ENCODE measurements at places on chromosomes 5 and 9.

GRCh38 chr5:152288499-152288898, 116.6 kb downstream of the NMUR2 start:
- DNase-seq: no peak

DNA sequence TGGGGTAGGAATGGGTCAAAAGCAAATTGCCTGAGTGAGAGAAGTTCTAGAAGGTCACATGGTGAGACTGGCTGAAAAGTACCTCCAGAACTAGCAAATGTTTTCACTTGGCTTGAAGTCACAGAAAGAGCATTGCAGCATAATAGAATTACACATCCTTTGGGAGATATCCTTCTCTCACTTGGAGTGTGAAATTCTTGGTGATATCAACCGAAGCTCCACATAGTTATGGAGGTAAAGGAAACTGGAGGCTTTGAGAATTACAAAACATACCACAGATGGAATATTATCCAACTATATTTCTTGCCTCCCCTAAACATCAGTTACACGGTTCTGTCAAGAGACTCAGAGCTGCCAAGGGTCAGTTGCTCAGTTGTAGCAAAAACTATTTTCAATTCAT, 182.4 kb downstream of the SEMA5A start:
- peak; percentile 49 for DNase-seq

- no peak for DNase-seq
Measured at GRCh38 chr5:98492258-98492657, 281.2 kb upstream of the RGMB start.

- no peak for DNase-seq
Measured at GRCh38 chr5:150120062-150120441, 33.7 kb upstream of the CSF1R start.

GRCh38 chr5:122229551-122229950, 82.5 kb upstream of the SNCAIP start:
- no peak for DNase-seq

- peak; percentile 40 for DNase-seq
Measured at GRCh38 chr9:133994353-133995011, 2.4 kb upstream of the VAV2 start.

- DNase-seq: peak; percentile 70
Measured at GRCh38 chr5:16883176-16883575, 52.9 kb downstream of the MYO10 start.

GRCh38 chr5:117161718-117162335, 587.2 kb upstream of the SEMA6A start:
- no peak for DNase-seq

GRCh38 chr5:137119321-137119720, 379.8 kb downstream of the SPOCK1 start:
- DNase-seq: no peak

- DNase-seq: no peak
Measured at GRCh38 chr9:120281665-120282064, 298.3 kb downstream of the CDK5RAP2 start.

DNA sequence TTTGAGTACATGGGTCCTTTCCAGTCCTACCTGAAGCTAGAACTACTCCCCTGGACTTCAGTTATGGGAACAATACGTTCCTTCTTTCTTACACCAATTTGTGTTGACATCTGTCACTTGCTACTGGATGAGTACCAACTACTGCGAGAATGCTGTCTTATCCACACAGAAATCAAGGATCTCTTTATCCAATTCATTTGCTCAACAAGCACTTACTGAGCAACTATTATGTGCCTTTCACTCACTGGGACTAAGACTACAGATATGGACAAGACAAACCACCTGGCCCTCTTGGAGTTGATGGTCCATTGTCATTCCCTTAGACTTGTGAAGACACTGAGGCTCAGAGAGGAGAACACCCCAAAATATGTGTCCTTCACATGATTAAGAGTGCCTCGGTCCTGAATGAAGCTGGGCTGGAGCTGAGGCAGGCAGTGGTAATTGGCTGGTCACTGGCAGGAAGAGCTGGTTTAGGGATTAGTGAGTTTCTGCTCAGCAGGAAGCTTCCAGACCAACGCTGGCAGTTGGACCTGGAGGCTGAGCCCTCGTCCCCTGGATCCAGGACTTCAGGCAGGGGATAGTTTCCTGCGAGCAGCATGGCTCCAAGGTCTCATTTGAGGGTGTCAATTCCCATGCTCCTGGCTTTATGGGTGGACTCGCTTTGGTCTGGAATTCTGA, 8.4 kb upstream of the ARSI start:
- no peak for DNase-seq

GRCh38 chr9:107323836-107324585, 40.9 kb downstream of the RAD23B start:
- no peak for DNase-seq

GRCh38 chr9:17488662-17489061, 90.2 kb upstream of the SH3GL2 start:
- no peak for DNase-seq

DNA sequence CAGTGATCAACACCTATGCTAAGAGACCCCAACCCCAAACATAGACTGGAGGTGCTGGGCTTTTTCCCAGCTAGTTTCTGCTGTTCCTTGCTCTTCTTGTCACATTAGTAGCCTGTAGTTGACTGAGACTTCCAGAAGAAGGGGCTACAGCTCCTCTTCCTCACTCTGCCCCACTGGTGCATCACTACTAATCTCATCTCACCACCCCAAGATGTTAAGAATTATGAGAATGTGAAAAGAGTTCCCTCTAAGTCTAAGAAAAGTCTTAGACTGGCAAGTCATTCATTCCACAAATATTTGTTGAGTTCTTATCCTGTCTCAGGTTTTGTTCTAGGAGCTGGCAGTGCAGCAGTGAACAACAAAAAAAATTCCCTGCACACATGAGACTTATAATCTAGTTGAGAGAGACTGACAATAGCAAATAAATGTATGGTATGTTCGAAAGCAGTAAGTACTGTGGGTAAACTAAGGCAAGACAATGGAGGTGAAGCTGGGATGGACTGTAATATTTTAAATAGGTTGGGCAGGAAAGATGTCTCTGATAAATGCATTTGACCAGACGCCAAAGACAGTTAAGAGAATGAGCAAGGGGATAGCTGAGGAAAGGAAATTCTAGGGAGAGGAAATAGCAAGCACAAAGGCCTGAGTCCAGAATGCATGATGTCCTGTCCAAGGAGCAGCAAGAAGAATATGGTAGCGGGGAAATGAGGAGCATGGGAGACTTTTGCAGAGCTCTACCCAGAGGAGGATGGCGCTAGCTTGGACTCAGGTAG, 92.3 kb downstream of the PTCD2 start:
- DNase-seq: peak; percentile 53

Measured in fibroblast of gingiva (primary cell).